MG63 (cell line): ENCODE measurements at places on chromosomes 11 and 22.

- DNase-seq, result no peak
These were observed 25.9 kb downstream of the ZNF195 start for GRCh38 chr11:3353066-3353465.

DNA sequence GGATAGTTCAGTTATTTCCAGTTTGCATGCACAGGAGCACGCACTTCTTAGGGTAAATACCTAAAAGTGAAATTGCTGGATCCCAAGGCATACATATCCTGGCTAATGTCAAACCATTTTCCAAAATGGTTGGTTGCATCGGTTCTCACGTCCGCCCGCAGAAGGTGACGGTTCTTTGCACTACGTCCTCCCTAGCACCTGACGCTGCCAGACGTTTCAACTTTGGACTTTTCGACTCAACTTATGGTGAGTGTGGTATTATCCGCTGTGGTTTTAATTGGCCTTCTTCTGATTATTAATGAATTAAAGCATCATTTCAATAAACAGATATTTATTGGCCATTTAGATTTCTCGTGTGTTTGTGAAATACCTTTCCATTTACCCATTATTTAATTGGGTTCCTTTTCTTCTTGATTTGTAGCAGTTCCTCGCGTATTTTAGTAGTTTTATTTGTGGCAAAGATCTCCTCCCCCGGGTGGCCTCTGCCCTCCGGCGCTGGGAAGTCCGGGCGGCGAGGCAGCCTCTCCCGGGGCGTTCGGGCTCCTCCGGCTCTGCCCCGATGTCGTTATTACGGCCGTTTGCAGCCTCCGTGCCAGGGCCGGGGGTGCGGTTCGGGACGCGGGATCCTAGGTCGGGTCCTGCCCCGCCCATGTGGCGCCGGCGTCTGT, at the start of gene JHY:
Gene JHY (plus strand): TSS at position 571 of the 668 bp plus-strand sequence. CDS start 3,091 bp downstream, outside the sequence.
- peak; percentile 73 for DNase-seq

- no peak for DNase-seq
These were observed 76.0 kb downstream of the EIF3M start for GRCh38 chr11:32659672-32660071.

DNA sequence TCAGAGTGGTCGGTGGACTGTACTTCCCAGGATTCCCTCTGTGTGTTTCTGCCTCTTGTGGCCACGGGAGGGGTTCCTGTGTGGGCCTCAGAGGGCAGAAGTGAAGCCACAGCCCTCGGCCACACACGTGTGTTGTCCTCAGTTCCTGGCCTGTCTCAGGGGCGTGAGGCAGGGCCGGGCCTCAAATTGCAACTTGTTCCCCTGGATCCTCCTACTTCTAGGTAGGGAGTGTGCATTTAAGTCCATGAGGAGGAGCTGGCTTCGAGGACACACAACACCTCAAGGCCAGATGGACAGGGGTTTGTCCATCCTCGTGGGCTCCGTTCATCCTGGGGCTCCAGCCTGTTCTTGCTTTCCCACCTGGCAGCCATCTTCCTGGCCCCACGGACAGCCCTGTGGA, 573.0 kb downstream of the TBC1D22A start:
- DNase-seq, result no peak
